AML-193 (cell line): ENCODE measurements at places on chromosomes 12 and 14.

DNA sequence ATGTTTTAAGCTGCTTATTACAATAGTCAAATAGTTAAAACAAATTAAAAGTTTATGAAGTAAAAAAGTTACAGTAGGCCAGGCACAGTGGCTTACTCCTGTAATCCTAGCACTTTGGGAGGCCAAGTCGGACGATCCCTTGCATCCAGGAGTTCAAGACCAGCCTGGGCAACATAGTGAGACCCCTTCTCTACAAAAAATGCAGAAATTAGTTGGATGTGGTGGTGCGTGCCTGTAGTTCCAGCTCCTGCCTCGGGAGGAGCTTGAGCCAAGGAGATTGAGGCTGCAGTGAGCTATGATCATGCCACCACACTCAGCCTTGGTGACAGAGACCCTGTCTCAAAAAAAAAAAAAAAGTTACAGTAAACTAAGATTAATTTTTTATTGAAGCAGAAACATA is 142.6 kb downstream of the MIPOL1 start:
- no peak for DNase-seq

DNA sequence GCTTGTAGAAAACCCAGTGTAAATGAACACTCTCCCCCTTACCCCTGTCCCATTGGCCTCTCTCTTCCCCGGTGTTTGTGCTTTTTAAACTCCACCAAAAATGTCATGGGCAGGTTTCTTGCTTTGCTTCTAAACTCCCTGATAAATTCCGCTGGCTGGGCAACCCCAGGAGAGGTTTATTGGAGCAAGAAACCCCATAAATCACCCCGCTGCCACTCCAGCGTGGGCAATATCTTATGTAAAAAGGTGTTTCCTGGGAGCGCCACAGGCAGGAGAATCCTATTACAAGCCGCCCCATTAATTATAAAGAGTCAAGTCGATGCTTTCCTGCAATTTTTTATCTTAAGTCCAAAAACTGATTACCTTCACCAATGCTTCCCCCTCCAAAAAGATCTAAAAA is 22.8 kb downstream of the LHX5 start:
- DNase-seq, result no peak

GRCh38 chr14:23421594-23421993 is 13.5 kb upstream of the MYH6 start:
- DNase-seq, result no peak

DNA sequence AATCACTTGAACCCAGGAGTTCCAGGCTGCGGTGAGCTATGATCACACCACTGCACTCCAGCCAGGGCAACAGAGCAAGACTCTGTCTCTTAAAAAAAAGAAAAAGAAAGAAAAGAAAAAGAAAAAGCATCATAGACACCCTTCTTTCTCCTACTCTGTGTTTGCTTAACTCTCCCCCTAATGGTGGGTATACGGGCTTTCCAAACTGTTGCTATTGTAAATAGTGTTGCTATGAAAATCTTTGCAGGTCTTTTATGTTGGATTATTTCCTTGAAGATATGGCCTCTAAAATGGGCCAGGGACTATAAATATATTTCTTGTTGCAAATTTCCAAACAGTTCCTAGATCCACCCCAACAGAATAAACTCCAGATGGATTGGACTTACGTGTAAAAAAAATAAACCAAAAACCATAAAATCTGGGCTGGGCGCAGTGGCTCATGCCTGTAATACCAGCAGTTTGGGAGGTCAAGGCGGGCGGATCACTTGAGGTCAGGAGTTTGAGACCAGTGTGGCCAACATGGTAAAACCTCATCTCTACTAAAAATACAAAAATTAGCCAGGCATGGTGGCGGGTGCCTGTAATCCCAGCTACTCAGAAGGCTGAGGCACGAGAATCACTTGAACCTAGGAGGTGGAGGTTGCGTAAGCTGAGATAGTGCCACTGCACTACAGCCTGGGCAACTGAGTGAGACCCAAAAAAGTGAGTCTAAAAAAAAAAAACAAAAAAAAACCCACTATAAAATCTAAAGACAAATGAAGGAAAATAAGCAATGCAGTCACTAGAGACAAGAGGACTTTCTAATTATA is 25.9 kb downstream of the NFKBIA start:
- no peak for DNase-seq

GRCh38 chr14:27187136-27187535 is 589.3 kb upstream of the NOVA1 start:
- DNase-seq, result no peak
